ENCODE measurements at places on chromosomes 3 and 15.

DNA sequence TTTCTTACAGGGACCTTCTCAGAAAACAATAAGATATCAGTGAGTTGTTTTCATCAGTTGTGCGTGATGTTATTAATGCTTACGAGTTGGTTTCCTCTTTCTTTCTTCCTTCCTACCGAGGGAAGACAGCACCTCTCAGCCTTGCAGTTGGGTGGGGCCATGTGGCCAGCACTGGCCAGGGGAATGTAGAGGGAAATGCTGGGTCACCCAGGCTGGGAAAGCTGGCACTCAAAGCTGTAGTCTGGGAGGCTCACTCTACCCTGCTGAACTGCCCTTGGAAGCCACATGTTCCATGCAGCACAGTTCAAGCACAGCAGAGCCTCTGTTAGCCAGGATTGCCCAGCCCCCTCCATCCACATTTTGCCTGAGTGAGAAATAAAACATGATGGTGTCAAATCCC lies 10.1 kb upstream of the CHCHD6 start:
- no peak for DNase-seq

- no peak for DNase-seq
Observed at GRCh38 chr15:82300883-82301282, 38.3 kb downstream of the SAXO2 start.

GRCh38 chr3:436053-436452 lies 239.5 kb downstream of the CHL1 start:
- no peak for DNase-seq

GRCh38 chr3:132055872-132056271 lies 21.1 kb upstream of the CPNE4 start:
- DNase-seq: no peak

DNA sequence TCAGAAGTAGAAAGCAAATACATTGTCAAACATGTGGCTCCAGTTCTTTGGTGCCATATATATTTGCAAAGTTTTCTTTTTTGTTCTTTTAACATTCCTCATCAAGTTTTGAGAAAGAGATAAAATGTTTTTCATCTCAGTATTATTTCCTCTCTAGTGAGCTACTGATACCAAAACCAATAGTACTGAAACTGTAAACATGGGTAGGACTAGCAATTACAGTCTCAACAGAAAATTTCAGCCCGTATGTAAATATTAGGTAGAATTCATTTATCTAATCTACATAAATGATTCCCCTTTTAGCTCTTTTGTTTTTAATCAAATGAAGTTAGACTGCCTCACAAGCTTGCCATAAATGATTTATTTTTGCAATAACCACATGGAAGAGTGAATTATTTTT lies 21.4 kb downstream of the SECISBP2L start:
- no peak for DNase-seq

GRCh38 chr3:123525433-123525832 lies 59.4 kb downstream of the HACD2 start:
- DNase-seq: no peak
